Stimulated activated CD4-positive, alpha-beta T cell treated with anti-CD3 and anti-CD28 coated beads, TNF-alpha, amount 100 ng/mL, for 24 hours (primary cell): ENCODE measurements at places on chromosomes 4 and X.

DNA sequence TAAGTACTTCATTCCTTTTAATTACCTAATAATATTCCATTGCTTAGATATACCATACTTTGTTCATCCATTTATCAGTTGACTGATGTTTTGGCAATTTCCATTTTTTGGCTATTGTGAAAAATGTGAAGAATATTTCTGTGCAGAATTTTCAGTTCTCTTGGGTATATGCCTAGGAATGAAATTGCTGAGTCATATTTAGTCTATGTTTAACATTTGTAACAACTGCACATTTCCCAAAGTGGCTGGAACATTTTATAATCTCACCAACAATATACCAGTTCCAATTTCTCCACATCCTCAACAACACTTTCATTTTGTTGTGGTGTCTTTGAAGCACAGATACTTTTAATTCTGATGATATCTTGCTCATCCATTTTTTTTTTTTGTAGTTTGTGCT lies 215.5 kb downstream of the PDGFC start:
- no peak for DNase-seq

GRCh38 chrX:51779306-51779705 lies 36.1 kb downstream of the GSPT2 start:
- no peak for DNase-seq

GRCh38 chr4:17688011-17688441 lies 73.6 kb downstream of the MED28 start:
- DNase-seq: no peak

DNA sequence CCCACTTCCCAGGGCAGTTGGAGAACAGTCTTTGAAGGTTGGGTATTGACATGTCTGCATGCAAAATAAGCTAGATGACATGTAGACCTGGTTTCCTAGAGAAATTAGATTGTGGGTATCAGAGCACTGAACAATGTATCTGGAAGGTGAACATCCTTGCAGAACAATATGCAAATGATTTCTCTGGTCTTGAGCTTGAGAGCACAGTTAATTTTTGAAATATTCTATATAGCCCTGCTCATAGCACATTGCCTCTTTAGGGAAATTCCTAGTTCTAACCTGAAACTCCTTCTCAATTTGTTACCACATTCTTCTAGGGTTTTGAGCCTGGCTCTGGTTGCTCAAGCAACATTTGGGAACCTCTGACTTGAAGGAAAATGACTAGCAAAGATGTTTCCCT lies 41.6 kb upstream of the LAS1L start:
- DNase-seq: no peak

GRCh38 chr4:20356565-20356964 lies 104.9 kb downstream of the SLIT2 start:
- no peak for DNase-seq

GRCh38 chr4:84500386-84501201 lies 1.5 kb upstream of the NKX6-1 start:
- no peak for DNase-seq

DNA sequence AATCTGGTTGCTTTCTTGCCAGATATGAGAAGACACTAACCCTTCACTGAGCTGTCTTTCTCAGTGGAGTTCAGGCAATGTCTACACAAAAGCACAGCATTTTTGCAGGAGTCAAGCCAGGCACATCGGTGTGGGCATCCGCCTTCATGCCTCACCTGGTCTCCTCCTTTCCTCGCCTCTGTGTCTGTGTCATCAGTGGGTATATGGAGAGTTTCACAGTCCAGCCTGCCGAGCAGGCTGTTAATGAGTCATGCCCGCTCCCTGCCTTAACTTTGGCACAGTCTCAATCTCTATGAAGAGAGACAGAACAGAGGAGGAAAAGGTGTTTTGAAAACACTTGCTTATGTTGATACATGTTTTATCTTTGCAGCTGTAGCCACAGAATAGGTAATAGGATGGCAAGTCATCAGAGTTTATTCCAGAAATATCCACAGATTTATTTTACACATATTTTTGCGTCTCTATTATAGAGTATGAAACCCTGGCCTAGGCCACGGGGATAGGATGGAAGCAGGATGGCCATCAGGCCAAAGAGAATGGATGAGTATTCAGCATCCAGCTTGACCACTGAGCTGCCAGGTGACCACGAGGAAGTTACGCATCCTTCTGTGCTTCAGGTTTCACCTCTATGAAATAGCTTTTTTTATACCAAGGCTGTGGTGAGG lies 32.8 kb upstream of the MAML3 start:
- DNase-seq: no peak

DNA sequence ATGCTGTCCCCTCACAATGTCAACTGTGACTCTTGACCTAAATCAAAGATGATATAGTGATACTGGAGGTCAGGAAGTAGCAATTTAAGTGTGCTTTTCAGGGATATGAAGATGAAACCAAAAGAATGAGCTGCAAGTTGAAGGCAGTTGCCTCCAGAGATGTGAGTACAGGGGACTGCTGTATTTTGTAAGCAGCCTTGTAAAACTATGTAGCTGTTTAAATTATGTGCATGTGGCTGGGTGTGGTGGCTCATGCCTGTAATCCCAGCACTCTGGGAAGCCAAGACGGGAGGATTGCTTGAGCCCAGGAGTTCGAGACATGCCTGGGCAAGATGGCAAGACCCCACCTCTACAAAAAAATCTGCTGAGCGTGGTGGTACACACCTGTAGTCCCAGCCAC lies 15.1 kb upstream of the TNIP2 start:
- DNase-seq: no peak

GRCh38 chr4:114688059-114688458 lies 89.5 kb downstream of the UGT8 start:
- no peak for DNase-seq
